ENCODE measurements at places on chromosomes 11 and 22. TPM values are rescaled to one million over a fixed set of nuclear protein-coding genes. Genes with fewer than 3 reads are reported as not detected.

DNA sequence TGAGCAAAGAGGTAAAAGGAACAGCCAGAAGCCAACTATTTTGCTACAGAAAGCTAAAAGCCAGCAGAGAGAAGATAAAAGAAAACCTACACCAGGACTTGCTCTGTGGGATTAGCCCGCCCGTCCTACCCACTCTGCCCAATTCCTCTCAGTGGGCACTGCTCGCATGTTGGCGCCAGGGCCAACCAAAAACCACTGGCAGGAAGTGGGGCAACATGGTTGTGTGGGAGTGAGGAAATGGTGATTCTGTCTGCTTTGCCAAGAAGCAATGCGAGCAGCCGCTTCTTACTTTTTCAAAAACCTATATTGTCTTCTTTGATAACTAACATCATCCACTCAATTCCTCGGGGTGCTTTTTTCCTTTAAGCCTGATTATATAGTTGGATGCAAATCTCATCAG lies 14.2 kb upstream of the APOA1 start:
- peak; percentile 35 for DNase-seq

DNA sequence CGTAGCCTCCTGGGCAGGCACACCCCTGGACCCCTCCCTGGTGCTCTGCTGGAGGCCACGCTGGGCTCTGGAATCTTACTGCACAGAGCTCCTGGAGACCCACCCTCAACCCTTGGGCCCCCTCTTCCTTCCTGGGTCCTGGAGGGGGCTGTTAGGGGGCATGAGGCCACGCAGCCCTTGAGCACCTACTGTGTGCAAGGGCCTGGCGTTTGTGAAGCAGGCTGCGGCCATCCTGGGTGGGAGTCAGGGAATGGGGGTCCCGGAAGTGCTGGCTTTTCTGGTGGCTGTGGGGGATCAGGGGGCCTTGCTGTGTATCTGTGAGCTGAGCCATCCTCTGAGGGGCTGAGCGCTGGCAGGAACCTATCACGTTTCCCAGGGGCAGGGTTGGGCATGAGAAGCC lies 40.9 kb upstream of the CCDC188 start:
- DNase-seq: no peak

DNA sequence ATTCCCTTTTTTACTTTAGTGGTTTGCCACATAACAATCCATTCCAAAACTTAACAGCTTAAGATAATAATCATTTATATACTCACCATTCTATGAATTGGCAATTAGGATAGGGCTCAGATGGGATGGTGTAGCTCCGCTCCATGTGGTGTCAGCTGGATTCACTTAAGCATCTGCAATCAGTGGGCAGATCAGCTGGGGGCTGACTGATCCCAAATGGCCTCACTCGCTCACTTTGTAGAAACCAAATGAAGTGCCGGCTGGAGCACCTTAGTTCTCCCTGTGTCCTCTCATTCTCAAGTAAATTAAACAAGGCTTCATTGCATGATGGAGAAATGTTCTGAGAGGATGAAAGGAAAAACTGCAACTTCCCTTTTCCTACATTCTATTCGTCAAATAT lies 161.4 kb downstream of the WT1 start:
- DNase-seq: no peak

- DNase-seq: no peak
These were observed 12.0 kb downstream of the FAM111A start for GRCh38 chr11:59154610-59155009.

DNA sequence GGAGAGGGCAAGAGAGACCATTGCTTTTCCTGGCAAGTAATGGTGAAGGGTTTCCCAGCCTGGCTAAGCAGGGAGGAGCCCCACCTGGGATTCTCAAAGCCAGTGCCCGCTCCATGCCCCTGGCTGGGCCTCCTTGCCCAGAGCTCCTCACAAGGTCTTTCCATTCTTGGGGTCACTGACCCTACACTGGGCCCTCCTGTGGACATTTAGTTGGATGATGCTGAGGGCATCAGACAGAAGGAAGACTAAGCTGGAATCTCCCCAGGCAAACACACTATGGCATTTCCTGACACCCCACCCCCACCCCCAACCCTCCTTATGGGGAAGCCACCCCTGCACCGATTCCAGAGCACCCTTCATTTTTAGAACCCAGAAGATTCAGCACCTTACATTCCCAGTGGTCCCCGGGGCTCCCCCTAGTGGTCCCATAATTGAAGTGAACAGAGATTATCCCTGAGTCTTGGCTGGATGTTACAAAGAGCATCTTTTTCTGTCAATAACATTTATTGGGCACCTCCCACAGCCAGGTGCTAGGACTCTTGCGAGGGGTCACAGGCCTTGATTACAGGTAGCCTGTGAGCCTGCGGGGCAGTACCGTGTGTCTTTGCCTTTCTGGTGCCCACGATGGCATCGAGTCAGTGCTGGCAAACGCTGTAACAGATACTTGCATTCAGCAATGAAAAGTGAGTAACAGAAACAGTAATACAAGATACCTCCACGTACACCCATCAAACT lies 548.5 kb downstream of the BUD13 start:
- DNase-seq: peak; percentile 20

DNA sequence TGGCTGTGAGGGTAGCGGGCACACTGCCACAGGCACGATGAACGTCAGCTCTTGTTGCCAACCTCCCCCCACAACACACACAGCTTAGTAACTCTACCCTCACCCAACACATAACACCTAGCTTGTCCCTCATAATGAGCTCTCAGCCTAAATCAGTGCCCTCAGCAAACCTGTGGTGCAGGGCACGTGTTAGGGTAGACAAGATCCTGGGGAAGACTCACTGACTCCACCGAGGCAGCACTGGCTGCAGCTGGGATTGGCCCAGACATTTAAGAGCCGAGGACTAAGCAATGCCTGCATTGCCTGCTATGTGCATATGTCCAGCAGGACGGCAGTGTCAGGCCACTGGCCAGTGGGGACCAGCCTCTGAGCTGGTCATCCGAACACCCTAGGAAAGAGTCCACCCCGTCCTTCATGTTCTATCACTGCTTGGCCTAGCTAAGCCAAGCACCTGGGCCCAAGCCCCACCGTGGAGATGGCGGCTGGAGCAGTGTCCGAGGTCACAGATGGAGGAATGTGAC lies 32.9 kb upstream of the TRIM29 start:
- no peak for DNase-seq

GRCh38 chr11:65351511-65351910 lies 3.0 kb upstream of the TIGD3 start:
- no peak for DNase-seq

DNA sequence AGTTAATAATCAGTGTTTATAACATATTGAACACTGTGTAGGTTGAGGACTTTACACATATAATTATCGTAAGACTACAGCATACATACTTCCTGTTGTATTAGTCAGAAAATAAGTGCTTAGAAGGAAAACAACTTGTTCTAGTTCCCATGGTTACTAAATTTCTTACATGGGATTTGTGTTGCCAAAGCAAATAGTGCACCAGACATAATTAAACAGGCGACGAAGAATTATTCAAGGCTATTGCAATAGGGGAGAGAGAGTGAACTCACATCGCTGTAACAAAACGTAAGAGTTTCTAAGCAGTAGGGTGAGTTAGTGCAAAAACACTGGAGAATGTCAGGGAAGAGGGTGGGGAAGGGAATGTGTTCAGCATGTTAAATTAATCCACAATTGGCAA lies 347.8 kb downstream of the CNTN5 start:
- no peak for DNase-seq

GRCh38 chr11:15956302-15956701 lies 400.0 kb downstream of the SOX6 start:
- DNase-seq: no peak

GRCh38 chr11:45097721-45098493 lies 48.5 kb upstream of the PRDM11 start:
- peak; percentile 65 for DNase-seq

GRCh38 chr11:33899400-33900037 lies 7.6 kb upstream of the LMO2 start:
- no peak for DNase-seq

DNA sequence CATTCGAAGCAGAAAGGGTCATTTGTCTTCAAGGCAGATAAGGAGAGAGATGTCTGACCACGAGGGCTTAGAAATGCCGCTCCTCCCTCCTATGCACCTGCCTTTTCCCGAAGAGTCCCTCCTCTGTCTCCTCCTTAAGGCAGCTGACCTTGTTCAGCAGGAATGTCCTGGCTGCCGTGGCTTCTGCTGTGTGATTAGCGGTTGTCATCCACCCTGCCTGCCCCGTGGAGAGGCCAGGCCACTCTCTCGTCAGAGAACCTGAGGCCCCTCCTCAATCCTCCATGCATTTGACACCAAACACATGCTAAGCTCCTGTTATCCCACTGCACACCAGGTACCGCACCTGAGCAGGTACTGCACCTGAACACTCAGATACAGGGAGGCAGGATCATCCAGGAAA lies 834.6 kb downstream of the TBC1D22A start:
- no peak for DNase-seq

- no peak for DNase-seq
These were observed 734.6 kb upstream of the FAT3 start for GRCh38 chr11:91489989-91490388.

DNA sequence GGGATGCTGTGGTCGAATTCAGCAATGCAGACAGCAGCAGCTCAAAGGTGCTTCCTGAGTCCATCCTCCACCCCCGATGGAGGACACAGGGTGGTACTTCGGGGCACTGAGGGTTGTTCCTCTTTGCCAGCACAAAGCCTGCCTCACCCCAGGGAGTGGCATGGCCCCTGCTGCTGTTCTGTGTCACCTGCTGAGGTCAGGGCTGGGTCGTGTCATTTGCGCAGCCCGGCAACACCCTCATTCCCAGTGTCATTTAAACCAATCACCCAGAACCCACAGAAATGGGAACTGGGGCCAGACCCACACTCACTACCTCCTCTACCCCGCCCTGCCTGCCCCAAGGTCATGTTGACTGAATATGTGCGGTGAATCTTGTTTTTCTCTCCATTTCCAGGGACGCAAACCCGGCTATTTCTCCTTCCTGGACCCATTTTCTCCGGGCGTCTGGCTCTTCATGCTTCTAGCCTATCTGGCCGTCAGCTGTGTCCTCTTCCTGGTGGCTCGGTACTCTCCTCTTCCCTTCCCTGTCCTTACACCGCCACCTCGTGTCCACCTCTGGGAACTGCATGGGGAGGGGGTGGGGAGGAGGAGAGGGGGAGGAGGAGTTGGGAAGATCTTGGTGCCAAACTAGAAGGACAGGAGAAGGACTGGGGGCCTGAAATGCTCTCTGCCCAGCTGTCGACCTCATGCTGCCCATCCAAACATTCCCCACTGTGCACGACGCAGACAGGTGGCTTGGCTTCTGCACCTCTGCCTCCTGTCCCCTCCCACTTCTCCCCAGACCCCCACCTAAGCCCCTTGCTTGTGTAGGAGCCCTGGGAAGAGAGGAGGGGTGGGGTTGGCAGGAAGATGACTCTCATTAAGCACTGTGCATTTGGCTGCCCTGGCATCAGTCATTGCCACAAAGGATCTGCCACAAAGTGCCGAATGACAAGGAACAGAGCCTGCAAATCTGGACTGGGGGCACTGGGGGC lies 71.2 kb upstream of the TBCEL start:
- peak; percentile 66 for DNase-seq

DNA sequence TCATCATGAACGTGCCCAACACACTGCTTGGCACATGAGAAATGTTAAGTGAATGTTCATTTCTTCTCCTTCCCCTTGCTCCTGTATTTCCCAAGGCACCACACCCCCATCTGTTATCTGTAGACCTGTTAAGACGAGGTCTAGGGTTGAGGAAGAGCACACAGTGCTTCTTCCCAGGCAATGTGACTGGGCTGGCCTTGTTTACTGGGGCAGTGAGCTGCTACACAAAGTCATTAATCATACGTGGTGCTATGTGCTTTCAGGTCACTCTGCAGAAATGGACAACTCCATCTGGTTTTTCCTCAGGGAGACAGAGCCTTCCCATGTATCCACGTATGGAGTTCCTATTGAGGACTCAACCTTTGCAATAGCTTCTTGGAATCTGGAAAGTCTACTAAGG lies 118.7 kb downstream of the KCNC1 start:
- no peak for DNase-seq

GRCh38 chr11:43554148-43554473 lies 126.4 kb upstream of the HSD17B12 start:
- DNase-seq: no peak

GRCh38 chr22:36619797-36620399 lies 83.7 kb downstream of the CACNG2 start:
- DNase-seq: no peak

- no peak for DNase-seq
These were observed 32.9 kb upstream of the FLI1 start for GRCh38 chr11:128660947-128661346.

- no peak for DNase-seq
These were observed 188.1 kb downstream of the CTTN start for GRCh38 chr11:70586261-70587074.

- DNase-seq: no peak
These were observed 693.6 kb downstream of the BRD1 start for GRCh38 chr22:49134076-49134475.

DNA sequence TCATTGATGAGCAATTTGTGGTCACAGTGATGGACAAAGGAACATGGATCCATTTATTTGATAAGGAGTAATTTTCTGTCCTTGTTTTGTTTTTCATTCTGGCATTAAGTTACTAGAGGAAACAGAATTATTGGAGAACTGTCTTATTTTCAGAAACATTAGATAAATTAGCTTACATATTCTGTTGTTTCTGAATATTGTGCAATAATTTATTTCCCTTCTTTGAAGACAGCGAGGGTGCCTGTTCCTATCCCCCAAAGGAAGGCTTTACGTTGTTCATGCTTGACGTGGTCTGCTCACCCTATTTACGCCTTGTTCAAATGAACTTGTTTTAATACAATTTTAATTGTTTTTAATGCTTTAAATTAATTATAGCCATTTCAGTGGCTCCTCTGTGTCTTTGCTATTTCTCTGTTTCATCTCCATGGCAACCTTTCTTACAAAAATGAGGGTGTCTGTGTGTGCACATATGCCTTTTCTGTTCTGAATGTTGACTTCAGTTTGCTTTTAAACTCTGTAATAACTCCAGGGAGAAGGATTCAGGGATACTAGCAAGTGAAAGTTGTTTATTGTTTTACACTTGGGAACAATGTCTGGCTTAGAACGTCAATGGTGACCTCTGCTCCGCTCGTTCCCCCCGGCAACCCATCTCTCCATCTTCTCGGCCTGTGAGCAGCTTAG lies 138.3 kb upstream of the PLET1 start:
- DNase-seq: no peak

- DNase-seq: no peak
These were observed 164.7 kb upstream of the B3GAT1 start for GRCh38 chr11:134576721-134577171.

- no peak for DNase-seq
These were observed 12.3 kb downstream of the MYRF start for GRCh38 chr11:61764606-61765260.

- DNase-seq: no peak
These were observed 118.1 kb upstream of the TEAD1 start for GRCh38 chr11:12556155-12556554.

GRCh38 chr11:16792426-16792825 lies 54.0 kb downstream of the C11orf58 start:
- no peak for DNase-seq

OR10G6 gene
- total RNA-seq: not detected

OR10A2 gene
- total RNA-seq: not detected

PTPMT1 gene
- total RNA-seq: 19.4 TPM

MAP4K2 gene
- 38.3 TPM for total RNA-seq

CBLIF gene
- total RNA-seq: not detected

CD3E gene
- 322 TPM for total RNA-seq

NPAT gene
- 34.8 TPM for total RNA-seq

NRIP3 gene
- total RNA-seq: 2.3 TPM

SCGB1D2 gene
- not detected for total RNA-seq

KCNK7 gene
- total RNA-seq: 6.3 TPM

AGBL2 gene
- 8.2 TPM for total RNA-seq

Measured in natural killer cell (primary cell).